ENCODE measurements at places on chromosomes 16 and 17.

GRCh38 chr17:13076905-13077304 is 59.1 kb upstream of the ELAC2 start:
- DNase-seq = no peak

DNA sequence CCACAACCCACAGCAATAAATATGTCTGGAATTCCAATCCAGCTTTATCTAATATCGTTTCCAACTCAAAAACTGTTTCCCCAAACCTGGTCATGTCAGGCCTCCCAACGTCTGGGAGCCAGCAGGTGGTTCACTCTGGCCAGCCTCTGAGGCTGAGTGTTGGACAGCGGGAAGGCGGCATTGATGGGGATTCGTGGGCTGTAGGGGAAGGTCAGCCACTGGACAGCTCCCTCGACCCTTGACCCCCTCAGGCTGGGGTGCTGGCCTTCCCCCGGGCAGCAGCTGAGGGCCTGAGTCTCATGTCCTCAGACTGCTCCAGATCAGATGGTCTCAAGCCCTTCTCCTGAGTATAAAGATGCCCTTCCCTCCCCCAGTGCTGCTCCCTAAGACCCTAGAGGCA is 50.2 kb downstream of the SDK2 start:
- DNase-seq = no peak

DNA sequence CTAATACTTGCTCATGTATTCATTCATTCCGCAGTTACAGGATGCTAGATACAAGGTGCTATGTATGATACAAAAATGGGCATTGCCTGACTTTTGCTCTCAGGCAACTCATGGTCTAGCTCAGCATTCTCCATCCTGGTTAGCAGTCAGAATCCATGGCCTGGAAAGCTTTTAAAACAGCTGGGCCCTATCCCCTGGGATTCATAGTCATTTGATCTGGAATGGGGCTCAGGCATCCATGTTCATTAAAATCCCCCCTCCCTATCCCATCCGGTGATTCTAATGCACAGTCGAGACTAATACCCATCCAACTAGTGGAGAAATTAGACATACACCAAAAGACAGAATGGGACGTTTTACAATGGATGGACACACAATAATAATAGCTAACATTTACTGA is 104.1 kb upstream of the TMEM132E start:
- DNase-seq = no peak

DNA sequence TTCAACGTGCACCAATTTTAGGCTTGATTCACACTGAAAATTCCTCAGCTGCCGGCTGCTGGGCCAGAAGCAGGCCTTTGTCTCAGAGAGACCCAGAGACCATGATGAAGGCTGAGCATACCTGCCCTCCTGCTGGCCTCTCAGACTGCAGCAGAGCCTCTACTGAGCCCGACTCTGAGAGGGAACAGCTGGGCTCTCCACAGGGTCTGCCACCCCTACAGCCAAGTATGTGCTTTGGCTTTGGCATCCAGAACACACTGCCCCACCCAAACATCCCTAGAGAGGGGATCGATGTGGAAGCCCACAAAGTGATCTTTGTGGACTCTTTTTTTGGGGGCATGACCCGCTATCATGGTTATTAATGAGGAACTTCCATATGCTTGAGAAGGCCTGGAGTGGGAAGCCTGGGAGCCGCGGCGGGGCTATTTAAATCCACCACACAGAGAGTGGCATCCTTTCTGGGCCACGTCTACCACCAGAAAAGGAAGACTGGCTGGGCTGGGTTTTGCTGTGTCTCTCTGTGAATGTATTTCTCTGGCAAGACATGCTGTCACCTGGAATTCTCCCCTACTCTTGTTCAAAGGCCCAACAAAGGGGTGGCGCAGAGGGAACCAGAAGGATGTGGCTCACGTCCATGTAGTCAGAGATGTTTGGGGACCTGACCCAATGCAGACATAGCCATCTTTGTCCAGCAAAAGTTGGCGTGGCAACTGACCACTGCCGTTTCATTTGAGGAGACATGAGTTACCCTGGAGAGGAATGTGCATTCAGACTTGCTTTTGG is 69.3 kb downstream of the GNAO1 start:
- DNase-seq = no peak

DNA sequence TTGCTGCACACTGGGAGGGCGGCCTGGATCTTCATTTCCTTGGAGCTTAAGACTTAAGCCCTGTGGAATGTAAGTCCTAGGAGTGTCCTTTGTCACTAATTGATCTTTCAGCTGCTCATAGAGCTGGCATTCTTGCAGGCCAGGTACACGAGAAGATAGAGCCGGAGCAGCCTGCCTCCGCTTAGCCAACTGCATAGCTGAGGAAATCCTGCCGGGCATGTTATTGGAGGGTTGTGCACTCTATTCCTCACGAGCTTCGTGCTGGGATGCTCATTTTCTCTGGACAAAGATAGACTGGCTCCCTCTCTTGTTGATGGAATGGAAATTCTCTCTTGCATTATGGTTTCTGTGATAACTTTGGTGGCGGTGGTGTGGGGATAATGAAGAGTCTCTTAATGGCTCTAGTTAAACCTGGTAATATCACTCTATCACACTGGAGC is 76.9 kb downstream of the RPA1 start:
- DNase-seq = no peak

GRCh38 chr17:81735264-81736102 is 23.4 kb downstream of the SLC25A10 start:
- no peak for DNase-seq

- DNase-seq = no peak
Observed at GRCh38 chr17:50280801-50281441, 6.7 kb downstream of the TMEM92 start.

DNA sequence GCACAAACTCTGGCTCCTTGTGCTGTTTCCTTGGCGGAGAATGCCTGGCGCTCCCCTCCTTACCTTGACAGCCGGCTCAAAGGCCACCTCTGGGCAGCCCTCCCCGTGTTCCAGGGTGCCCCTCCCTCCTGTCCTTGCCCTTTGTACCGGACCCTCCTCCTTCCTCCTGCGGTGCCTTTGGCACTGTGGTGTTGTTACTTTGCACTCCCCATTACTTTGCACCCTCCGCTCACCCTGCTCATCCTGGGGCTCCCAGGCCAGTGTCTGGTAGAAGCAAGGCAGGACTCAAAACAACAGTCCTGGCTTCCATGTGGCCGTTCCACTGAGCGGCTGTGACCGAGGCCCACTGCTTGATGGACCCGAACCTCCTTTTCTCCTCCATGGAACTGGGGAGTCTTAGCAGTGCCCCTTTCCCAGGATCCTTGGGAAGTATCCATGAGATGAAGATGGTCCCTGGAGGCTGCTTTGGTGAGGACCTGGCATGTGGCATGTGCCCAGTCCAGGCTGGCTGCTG is 147.8 kb downstream of the CMIP start:
- DNase-seq = no peak

DNA sequence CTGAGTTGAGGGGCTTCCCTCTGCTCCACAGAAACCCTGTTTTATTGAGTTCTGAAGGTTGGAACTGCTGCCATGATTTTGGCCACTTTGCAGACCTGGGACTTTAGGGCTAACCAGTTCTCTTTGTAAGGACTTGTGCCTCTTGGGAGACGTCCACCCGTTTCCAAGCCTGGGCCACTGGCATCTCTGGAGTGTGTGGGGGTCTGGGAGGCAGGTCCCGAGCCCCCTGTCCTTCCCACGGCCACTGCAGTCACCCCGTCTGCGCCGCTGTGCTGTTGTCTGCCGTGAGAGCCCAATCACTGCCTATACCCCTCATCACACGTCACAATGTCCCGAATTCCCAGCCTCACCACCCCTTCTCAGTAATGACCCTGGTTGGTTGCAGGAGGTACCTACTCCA is 26.0 kb downstream of the STH start:
- no peak for DNase-seq

- no peak for DNase-seq
Observed at GRCh38 chr16:6143020-6143419, 1045.4 kb upstream of the EEF2KMT start.

GRCh38 chr17:77266891-77267341 is 126.1 kb downstream of the SEC14L1 start:
- no peak for DNase-seq

- no peak for DNase-seq
Observed at GRCh38 chr16:85637808-85638647, 24.9 kb downstream of the GSE1 start.

Measured in putamen (tissue), 1 donor.